Activated T-helper 1 cell treated with anti-CD3 and anti-CD28 coated beads, Interleukin-2, amount 50 U/mL, for 16 hours (primary cell): ENCODE measurements at places on chromosomes 3 and 15.

GRCh38 chr3:22887664-22888291 lies 315.3 kb upstream of the UBE2E2 start:
- DNase-seq: no peak

DNA sequence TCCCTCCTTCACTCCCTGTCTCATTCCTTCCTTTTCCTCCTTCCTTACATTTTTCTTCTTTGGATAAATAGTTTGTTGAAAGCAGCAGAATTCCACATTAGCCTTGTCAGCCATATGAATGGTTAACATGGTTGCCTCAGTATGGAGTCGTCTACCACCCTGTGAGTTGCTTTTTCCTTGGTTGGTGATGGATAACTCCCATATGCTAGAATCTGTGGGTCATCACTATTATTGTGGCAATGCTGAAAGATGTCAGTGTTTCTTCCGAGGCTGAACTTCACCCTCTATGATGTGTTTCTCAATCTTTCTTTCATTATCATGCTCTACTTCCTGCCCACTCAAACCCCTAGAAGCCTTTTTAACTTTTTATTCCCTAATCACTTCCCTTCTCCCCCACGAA lies 481.8 kb upstream of the KCNMB2 start:
- DNase-seq: no peak

DNA sequence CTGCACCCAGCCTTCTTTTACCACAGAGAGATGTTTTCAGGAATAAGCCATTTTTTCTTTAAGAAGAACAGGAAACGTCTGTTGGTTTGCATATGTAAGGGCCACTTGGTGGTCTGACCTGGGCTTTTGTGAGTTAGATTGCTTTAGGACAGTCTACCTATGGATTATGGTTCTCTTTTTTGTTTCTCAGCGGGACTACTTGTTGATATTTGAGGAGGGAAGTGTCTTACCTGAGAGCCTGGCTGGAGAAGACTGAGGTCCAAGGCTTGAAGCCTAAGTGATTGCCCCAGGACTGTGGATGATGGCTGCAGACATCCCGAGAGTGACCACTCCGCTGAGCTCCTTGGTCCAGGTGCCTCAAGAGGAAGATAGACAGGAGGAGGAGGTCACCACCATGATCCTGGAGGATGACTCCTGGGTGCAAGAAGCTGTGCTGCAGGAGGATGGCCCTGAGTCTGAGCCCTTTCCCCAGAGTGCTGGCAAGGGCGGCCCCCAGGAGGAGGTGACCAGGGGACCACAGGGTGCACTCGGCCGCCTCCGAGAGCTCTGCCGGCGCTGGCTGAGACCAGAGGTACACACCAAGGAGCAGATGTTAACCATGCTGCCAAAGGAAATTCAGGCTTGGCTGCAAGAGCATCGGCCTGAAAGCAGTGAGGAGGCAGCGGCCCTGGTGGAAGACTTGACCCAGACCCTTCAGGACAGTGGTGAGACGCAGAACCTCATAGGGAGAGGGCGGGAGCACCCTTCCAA lies 3.0 kb downstream of the ZSCAN2 start:
- DNase-seq: no peak

- DNase-seq: no peak
Measured at GRCh38 chr3:187098923-187099512, 40.3 kb downstream of the RPL39L start.

- no peak for DNase-seq
Measured at GRCh38 chr3:13338996-13339395, 81.1 kb downstream of the NUP210 start.

DNA sequence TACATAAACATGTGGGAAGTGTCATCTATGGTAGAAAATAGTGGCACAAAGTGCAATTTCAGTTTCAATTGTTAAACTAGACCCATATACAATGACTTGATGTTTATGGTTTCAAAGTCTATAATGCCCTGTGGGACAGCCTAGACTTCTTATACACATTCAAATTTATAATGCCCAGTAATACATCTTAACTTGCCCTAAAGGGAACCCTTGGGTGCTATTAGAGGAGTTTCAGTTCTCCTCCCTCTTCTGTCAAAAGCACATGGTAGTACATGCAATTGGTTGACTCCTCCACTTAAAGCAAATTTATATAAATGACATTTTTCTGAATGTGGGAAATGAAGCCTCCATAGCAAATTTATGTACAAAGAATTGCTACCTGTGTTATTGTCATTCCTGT lies 30.2 kb upstream of the OR5K4 start:
- no peak for DNase-seq
